Naive thymus-derived CD8-positive, alpha-beta T cell (primary cell): ENCODE measurements at places on chromosomes 12 and 14. TPM values are rescaled to one million over a fixed set of nuclear protein-coding genes. Genes with fewer than 3 reads are reported as not detected.
A peak's percentile ranks its signal among the peaks of the same experiment; 100 is the strongest.

GRCh38 chr14:65282896-65283253 is 129.7 kb upstream of the FUT8 start:
- H3K27me3 ChIP-seq: no peaks in the 10 kb centered on the region
- H3K36me3 ChIP-seq: no peaks in the 10 kb centered on the region
- H3K4me3 ChIP-seq: peak overlapping the region; percentile 87
- H3K4me1 ChIP-seq: peaks cover 57% of the 10 kb centered on the region
- no peak for DNase-seq

GRCh38 chr12:2691006-2691344 is 103.8 kb upstream of the FKBP4 start:
- no peaks in the 10 kb centered on the region for H3K36me3 ChIP-seq
- H3K27me3 ChIP-seq: no peaks in the 10 kb centered on the region
- peak overlapping the region; percentile 83 for H3K27ac ChIP-seq
- DNase-seq: peak; percentile 56
- peak overlapping the region; percentile 95 for H3K4me3 ChIP-seq

ACVRL1 gene
- polyA plus RNA-seq: not detected

TSPAN19 gene
- polyA plus RNA-seq: not detected

TBX5 gene
- not detected for polyA plus RNA-seq
